Activated CD4-positive, alpha-beta T cell treated with anti-CD3 and anti-CD28 coated beads, Interleukin-2, amount 50 U/mL, for 4 hours (primary cell): ENCODE measurements at places on chromosomes 16 and 17.
A peak's percentile ranks its signal among the peaks of the same experiment; 100 is the strongest.

GRCh38 chr16:68642436-68643101, 2.5 kb upstream of the CDH3 start:
- DNase-seq = no peak

GRCh38 chr17:65737451-65737850, 176.0 kb upstream of the AXIN2 start:
- no peak for DNase-seq

- no peak for DNase-seq
Measured at GRCh38 chr16:17365591-17366298, 105.0 kb downstream of the XYLT1 start.

GRCh38 chr16:58510097-58510775, 5.1 kb upstream of the SETD6 start:
- DNase-seq = no peak

- DNase-seq = no peak
Measured at GRCh38 chr17:77142689-77143088, 1.9 kb downstream of the SEC14L1 start.

DNA sequence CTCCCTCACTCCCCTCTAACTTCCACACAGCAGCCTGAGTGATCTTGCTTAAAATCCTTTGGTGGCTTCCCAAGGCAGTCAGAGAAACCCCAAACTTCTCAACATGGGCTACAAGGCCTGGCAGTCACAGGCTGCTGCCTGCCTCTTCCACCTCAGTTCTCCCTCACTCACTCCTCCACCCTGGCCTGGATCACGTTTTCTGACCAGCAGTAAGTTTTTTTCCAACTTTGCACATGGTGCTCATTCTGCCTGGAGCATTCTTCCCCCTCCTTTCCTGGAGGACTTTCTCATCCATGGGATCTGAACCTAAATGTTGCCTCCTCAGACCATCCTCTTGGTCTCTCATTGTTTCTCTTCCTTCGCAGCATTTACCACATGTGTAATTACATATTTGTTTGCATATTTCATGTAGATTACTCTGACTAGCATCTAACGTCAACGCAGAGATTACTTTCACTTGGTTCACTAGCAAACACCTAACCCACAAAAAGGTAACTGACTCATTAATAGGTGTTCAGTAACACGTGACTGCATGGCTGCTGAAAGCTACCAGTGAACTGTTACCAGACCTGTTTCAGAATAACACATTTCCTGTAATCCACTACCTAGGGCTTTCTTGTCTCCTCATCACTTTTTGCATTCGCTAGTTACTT, 17.1 kb downstream of the GNA13 start:
- peak; percentile 34 for DNase-seq

- no peak for DNase-seq
Measured at GRCh38 chr17:29383686-29384085, 6.5 kb upstream of the TAOK1 start.

- no peak for DNase-seq
Measured at GRCh38 chr17:30380643-30381339, 2.1 kb downstream of the CPD start.

DNA sequence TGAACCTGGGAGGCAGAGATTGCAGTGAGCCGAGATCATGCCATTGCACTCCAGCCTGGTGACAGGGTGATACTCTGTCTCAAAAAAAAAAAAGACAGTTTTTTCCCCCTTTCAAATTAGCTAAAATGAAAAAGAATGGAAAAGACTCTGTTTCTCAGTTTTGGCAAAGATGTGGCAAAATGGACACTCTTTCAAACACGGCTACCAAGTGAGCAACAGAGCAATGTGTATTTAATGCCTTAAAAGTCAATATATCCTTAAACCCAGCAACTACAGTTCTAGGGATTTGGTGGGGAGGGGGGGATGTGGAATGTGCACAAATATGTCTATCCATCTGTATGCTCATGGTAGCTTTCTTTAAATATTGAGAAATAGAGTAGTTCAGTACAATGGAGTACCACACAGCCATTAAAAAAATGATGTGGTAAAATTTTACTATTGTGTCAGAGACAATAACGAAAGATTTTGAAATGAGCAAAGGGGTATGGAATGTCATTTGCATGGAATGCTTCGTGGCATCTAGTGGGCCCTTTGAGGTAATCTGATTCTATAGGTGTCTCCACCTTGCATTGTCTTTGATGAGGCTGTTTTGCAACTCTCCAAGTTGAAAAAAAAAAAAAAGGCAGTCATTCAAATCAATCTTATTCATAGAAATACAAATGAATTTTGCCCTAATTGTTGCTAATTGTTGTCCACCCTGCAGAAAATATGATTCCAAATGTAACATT, 108.1 kb downstream of the AXIN2 start:
- DNase-seq = no peak

GRCh38 chr17:75749545-75750389, 15.2 kb downstream of the GALK1 start:
- DNase-seq = peak; percentile 86

- no peak for DNase-seq
Measured at GRCh38 chr16:71526111-71526631, at the start of gene CHST4. Gene CHST4 (plus strand): TSS chr16:71526426. CDS start chr16:71536678, 10,252 bp downstream.

GRCh38 chr17:58091024-58091567, 7.9 kb downstream of the DYNLL2 start:
- DNase-seq = no peak

GRCh38 chr17:27572665-27573064, 58.3 kb upstream of the LGALS9 start:
- DNase-seq = no peak

- DNase-seq = no peak
Measured at GRCh38 chr17:60802377-60802776, 124.7 kb downstream of the BCAS3 start.

DNA sequence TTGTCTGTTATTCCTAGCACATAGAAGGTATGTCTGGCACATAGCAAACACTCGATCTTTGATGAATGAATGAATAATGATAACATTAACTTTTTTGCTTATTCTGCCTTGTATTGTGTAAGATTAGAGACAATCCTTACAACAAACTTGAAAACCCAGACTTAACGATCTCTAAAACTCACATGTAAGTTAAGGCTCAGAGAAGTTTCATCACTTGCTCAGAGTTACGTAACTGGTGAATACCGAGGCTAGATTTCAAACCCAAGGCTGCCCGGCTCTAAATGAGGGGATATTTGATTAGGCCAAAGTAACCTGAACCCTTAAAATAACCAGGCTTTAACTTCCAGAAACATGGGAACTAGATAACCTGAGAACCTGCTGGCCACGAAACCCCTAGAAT, 22.3 kb downstream of the CAPNS2 start:
- DNase-seq = no peak

DNA sequence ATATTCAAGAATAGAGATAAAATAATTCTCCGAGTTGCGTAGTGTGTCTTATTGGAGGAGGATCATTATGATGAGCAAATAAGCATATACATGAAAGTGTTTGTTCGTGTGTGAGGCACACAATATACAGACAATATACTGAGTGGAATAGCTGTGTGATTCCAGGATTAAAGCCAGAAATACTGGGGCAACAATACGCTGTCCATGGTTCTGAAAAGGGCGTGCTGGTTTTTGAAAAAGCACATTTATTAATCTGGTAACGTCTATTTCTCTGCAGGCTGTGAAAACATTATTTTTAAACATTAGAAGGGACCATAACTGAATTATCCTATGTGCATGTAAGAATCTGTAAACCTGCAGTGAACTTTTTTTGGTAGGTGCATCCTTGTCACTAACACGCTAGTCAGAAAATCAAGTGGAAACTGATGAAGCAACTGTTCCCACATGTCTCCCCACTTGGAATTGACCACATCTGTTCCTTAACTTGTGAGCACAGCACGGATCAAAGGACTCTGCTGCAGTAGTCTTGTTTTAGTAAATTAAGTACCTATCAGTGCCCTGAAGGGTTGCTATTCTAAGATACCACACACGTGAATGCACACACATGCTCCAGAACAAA, 346.0 kb downstream of the GRIN2A start:
- DNase-seq = no peak

GRCh38 chr17:56896968-56897359, 16.9 kb downstream of the TRIM25 start:
- DNase-seq = no peak

GRCh38 chr16:17832738-17833137, 362.0 kb upstream of the XYLT1 start:
- DNase-seq = no peak

DNA sequence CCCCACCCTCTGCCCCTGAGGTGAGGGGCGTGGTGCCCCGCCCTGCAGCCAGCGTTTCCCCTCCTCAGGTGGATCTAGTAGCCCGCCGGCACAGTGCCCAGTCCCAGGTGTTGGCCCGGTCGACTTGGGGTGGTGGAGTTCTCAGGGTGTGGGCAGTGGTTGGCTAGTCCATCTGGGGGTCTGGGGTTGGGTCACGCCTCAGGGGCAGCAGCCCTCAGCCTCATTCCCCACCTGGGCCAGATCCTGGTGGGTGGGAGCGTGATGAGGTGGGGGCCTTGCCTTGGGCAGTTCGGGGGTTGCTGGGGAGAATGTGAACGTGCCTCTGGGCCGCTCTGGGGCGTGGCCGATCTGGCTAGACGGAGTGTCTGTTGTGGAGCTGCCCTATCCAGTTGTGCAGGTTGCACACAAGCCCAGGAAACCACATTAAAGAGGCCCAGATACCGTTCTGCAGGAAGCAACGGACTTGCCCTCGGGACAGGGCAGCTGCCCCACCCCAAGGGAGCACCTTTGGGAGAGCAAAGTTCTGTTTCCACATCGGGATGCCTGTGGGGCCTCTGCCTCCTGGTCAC, 32.0 kb downstream of the GSE1 start:
- DNase-seq = no peak

- DNase-seq = no peak
Measured at GRCh38 chr17:82392209-82392920, 20.8 kb downstream of the UTS2R start.

GRCh38 chr17:80461528-80462160, 14.8 kb downstream of the NPTX1 start:
- DNase-seq = no peak

DNA sequence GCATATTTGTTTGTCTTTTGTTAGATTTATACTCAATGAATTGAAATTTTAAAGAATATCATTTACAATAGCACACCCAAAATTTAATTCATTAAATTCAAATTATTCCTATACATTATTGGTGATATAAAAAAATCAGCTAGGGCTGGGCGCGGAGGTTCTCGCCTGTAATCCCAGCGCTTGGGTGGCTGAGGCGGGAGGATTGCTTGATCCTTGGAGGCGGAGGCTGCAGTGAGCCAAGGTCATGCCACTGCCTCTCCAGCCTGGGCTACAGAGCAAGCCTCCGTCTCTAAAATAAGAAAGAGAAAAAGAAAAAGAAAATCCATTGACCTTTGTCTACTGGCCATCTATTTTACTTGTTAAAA, 4.5 kb upstream of the PRDM7 start:
- DNase-seq = no peak

DNA sequence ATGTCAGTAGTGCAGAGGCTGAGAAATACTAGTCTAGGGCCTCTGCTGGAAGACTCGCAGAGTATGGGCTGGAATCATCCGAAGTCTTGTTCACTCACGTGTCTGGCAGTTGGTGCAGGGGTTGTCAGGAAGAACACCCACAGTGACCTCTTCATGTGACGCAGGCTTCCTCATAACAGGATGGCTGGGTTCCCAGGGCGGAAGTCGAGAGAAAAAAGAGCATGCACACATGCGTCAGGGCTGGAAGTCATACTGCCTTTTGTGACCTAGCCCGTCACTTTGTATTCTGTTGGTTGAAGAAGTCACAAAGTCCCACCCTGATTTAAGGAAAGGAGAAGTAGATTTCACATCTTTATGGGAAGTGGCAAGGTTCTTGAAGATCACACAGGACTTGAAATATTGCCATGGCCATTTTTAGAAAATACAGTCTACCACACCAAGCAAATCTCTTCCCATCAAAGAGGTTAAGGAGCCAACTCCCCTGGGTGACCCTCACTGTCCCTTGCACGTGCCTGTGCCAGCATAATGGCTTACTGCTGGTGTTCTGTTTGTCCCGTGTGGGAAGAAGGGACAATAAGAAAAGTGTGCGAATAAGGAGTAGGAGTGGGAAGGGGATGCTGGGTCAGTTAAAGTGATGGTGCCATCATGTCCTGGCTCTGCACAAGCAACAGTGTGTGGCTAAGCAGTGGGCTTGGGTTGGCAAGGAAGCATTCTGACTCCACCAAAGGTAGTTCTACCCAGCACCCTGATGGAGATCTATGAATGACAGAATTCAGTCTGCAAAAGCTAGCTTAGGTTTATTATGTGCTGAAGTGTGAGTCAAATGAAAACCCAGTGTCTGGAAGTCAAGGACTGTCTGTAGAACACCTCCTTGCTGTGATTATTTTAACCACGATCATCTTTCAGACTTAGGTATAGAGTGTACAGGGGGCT, 28.1 kb downstream of the HEATR3 start:
- peak; percentile 10 for DNase-seq

DNA sequence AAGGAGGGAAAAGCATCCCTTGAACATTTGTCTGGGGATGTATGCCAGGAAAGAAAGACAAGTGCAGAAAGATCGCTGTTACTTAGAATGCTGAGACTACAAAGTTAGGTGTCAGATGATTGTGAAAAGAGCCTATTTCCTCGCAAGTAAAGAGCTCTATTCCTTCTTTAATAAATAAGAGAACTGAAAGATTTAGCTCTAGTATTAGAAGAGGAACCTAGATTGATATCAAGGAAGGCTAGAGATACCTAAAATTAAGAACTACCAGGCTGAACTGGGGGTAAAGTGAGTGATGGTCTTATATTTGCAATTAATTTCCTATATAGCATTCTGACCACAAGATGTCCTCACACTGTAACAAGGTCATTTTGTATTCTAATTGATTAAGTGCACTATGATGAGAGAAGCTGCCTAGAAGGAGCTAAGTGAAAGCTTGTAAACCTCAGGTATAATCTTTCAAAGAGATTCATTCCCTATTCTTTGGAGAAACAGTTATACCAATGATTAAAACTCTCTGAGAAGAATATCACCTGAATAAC, 62.3 kb downstream of the SSH2 start:
- no peak for DNase-seq

GRCh38 chr17:1183171-1183873, 3.5 kb upstream of the ABR start:
- DNase-seq = no peak

DNA sequence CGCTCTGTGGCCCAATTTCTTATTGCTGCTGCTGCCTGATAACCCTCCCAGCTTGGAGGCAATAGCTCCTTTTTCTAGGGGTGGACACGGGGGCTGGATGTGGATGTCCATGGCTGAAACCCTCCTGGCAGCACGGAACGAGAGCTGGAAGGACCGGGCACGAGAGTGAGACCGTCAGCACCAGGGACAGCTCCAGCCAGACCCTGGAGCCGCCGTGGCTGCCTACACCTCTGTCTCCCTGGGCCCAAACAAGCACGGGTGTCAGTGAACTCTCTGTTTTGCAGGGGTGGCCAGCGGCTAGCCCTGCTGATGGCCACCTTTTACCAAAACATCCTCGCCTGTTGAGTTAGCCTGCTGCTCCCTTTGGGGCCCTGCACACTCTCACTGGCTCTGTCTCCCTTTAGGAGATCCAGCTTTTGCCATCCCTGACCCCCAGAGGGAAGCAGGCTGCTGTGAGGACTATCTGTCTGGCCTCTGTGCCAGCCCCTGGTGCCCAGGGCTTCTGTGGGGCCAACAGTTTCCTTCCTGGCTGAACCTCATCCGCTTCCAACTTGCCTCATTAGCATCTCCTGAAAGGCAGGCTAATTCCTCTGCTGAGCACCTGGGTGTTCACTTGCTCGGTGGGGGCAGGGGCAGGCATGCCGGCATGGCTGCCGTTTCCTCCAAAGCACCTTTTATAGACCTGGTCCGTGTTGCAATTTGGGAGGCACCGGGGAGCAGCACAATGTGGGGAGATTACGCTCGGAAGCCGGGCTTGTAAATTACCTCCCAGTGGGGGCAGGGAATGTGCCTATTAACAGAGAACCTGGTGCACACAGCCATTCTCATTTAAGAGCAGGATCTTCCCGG, 118.1 kb downstream of the ENGASE start:
- no peak for DNase-seq

GRCh38 chr17:61393550-61393903, 6.1 kb upstream of the TBX2 start:
- no peak for DNase-seq
